ENCODE measurements at places on chromosomes 12 and 14. TPM values are rescaled to one million over a fixed set of nuclear protein-coding genes. Genes with fewer than 3 reads are reported as not detected.

Gene STXBP6
- total RNA-seq = 6.3 TPM

Gene CCDC85C
- total RNA-seq = 11.3 TPM

Gene MFAP5
- 1.4 TPM for total RNA-seq

- no peak for DNase-seq
Measured at GRCh38 chr14:35122696-35123387, 490 bp downstream of the PRORP start.

DNA sequence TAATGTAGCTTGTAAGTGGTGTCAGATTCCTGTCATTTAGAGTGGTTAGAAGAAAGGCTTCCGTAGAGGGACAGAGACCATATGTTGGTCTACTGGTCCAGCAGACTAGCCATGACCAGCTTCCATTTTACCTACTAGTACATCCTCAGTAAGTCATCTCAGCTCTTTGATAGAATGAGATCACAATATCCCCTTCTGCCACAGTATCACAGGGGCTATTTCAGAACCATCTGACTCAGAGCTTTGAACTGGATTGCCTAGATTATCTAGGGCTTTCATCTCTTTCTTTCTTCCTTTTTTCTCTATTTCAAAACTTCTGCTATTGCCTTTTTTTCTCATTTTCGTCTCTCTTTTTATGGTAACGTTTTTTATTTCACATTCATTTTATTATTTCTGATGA lies 4.7 kb downstream of the ZDHHC17 start:
- no peak for DNase-seq

DNA sequence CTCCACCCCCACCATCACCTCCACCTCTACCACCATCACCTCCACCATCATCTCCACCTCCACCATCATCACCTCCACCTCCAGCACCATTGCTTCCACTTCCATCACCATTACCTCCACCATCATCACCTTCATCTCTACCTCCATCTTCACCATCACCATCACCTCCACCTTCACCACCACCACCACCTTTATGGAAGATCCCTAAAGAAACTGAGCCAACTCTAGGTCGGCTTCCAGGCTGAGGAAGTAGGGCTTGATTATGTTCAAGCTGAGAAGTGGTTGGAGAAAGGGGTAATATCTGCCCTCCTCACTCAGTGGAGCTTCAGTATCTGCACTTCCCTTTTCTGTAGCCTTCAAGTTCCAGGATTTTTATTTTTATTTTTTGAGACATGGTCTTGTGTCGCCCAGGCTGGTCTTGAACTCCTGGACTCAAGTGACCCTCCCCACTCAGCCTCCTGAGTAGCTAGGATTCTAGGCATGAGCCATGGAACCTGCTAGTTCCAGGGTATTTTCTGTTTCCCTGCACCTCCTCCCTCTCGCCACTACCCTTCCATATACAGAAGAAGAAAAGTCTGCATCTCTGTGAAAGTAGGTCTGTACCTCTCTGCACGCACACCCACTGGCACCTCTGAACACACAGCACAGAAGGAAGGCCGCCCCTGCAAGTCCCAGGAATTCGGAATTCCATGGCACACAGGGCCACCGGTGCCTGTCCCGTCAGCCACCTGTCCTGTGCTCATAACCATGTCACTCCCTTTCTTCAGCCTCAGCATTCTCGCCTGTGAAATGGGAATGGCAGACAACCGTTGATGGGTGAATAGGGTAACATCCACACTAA lies 5.9 kb downstream of the ZBTB42 start:
- DNase-seq = no peak

Gene TTC9
- 15.5 TPM for total RNA-seq

Gene RAD51AP1
- 13.4 TPM for total RNA-seq

- DNase-seq = no peak
Measured at GRCh38 chr12:31031951-31032335, 41.7 kb upstream of the DDX11 start.

Gene RESF1
- 60.7 TPM for total RNA-seq

GRCh38 chr12:9721394-9722092 lies 11.4 kb downstream of the CLECL1 start:
- DNase-seq = no peak

- no peak for DNase-seq
Measured at GRCh38 chr12:89439941-89440340, 84.7 kb downstream of the GALNT4 start.

GRCh38 chr12:114045349-114045748 lies 79.2 kb upstream of the RBM19 start:
- no peak for DNase-seq

DNA sequence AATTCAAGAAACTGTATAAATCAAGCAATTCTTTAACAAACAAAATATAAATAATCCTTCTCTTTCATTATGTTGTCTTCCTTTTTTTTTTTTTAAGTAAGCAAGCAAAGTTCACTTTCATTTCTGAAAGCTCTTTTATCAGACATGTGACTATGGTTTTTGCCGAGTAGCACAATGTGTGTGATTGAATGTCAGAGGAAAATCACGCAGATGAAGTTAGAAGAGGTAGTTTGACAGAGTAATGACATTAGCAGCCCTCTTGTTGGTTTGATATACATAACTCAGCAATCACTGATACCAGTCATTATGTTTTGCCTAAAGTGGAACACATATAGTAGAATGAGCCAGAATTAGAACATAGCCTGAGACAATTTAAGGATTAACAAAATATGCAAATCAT lies 19.0 kb downstream of the ALX1 start:
- no peak for DNase-seq
